Fibroblast of skin of left biceps (primary cell): ENCODE measurements at places on chromosomes 1 and 21.

GRCh38 chr1:232621050-232621449 lies 8.9 kb downstream of the SIPA1L2 start:
- no peak for DNase-seq

DNA sequence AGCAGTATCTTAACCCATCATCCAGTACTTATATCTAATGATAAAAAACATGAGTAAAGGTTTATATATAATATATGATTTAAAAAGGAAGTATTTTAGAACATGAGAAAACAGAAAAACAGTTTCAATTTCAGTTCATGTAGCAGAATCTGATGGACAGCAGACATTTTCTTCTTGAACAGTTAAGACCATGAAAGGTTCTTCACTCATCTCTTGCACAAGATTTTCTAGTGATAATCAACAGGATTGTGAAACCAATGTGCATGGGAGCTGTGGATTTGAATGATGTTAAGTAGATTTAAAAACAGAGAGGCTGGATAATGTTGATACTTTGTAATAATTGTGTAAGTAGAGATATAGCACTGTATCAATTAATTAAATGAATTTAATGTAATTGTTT lies 1297.6 kb downstream of the BRINP3 start:
- no peak for DNase-seq

GRCh38 chr1:212566522-212567479 lies 41.8 kb upstream of the ATF3 start:
- no peak for DNase-seq

DNA sequence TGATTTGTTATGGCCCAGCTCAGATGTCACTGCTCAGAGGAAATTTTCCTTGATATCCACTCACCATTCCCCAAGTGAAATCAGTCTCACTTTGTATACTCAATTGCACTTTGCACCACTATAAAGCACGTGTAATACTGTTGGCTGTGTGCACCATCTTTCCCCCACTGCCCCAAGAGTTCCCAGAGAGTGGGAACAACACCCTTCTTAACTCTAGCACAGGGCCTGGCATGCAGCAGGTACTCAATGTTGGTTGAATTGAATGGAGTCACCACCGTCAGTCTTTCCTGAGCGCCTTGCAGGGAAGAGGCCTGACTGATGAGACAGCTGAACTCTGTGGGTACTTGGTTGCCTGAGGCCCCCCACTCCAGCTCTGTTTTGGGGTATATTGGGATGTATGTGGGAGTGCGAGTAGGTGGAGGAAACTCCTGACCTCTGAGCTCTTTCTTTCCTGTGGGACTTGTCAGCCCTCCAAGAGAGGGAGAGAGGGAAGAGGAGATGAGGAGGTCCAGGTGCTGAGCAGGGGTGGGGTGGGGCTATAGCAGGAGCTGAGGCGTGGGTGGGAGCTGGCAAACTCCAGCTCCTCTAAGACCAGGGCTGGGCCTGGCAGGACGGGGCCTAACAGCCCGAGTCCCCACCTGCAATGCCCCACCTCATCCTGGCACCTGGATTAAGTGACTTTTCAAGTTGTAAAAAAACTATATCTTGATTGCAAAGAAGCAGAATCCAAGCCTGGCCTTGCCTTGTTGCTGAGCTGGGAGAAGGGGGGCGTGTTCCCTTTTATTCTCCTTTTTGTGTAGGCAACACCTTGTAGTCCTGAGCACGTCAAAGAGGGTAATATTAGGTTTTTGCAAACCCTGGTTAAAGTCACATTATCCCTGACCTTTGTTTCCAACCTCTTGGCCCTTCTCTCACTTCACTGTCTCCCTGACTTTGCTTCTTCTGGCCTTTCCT lies 19.4 kb upstream of the WASF2 start:
- no peak for DNase-seq

DNA sequence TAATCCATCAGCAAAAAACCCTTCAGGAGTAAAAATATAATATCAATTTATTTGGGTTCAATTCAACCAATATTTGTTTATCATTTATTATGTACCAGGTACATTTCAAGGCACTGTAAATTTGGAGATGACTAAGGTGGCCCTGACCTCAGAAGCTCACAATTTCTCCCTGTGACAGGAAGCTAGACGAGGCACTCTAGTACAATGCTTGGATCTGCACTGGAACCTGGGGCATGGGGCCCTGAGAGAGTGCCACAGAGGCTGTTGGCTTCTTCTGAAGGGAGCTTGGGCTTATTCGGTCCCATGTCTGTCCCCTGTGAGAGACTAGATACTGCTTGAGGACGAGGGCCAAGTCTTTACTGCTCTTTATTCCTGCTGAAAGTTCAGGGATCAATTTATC lies 31.5 kb downstream of the RHOU start:
- no peak for DNase-seq

- no peak for DNase-seq
Measured at GRCh38 chr1:33970148-33970825, 106.4 kb downstream of the HMGB4 start.

- no peak for DNase-seq
Measured at GRCh38 chr1:154154534-154155191, at the start of gene NUP210L. NUP210L (minus strand) TSS chr1:154155073.

DNA sequence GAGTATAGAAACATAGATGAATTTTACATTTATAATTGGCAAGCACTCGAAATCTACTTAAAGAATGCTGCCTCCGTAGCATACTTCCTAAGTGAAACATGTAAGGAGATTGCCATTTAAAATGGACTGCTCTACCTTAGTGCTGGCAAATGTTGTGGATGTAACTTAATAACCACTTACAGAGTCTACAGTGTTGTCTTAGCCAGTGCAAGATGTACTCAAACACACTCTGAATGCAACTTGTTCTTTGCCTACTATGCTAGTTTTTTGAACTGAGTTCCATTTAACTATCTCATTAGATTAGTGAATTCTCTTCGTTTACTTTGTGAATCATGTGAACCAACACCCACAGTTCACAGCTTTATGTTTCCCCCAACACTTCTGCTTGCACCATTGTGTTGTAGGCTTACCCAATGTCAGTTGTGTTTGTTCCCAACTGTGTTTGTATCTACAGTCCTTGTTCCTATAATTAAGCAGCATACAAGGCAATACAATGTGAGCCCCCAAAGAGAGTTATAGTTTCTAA lies 345.5 kb upstream of the LYPLAL1 start:
- DNase-seq = no peak

GRCh38 chr1:43969416-43969745 lies 429 bp upstream of the DPH2 start:
- DNase-seq = no peak

DNA sequence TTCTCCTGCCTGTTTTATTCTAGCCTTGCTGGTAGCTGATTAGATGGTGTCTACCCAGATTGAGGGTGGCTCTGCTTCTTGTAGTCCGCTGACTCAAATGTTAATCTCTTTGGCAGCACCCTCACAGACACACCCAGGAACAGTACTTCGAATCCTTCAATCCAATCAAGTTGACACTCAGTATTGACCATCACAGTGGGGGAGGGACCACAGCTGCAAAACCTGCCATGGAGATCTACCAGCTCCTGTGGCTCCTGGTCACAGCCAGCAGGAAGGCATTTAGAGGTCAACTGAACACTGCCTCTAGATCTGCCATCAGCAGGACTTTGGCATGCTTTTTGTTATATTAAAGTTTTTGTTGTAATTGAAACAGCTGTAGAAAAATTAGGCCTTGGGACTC lies 146.9 kb downstream of the RWDD3 start:
- DNase-seq = no peak
